Fibroblast of skin of scalp (primary cell): ENCODE measurements at places on chromosomes 5 and 9.

- DNase-seq = peak; percentile 58
Observed at GRCh38 chr5:119327018-119327417, 28.8 kb upstream of the TNFAIP8 start.

GRCh38 chr9:133855802-133856521 lies 117.8 kb upstream of the SARDH start:
- DNase-seq = peak; percentile 35

DNA sequence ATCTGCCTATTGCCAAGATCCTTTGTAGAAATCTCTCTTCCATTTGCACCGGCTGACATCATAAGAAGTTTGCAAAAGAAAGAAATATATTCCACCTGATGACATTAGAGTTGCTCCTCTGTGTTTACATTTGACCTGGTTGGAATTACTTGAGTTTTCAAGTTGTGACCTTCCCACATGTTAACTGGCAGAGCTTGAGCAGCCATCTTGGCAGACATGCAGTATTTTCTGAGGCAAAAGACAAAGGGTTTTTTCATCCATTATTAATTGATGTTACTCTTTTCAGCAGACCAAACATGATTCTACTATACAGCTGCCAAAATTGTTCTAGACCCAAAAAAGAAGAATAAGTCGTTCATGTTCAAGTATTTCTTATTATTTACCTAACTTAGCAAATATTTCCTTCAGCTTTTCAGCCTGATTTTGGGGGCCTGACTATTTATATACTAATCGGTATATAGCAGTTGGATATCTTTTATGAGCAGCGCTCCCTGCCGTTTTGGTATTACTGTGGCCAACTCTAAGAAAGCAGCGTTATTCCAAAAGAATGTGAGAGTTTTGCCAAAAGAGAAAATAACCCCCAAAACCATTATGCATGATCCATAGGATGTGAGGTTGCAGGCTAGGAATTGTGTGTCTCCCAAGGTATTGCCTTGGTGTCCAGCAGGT lies 212.9 kb downstream of the PBX3 start:
- DNase-seq = peak; percentile 38

DNA sequence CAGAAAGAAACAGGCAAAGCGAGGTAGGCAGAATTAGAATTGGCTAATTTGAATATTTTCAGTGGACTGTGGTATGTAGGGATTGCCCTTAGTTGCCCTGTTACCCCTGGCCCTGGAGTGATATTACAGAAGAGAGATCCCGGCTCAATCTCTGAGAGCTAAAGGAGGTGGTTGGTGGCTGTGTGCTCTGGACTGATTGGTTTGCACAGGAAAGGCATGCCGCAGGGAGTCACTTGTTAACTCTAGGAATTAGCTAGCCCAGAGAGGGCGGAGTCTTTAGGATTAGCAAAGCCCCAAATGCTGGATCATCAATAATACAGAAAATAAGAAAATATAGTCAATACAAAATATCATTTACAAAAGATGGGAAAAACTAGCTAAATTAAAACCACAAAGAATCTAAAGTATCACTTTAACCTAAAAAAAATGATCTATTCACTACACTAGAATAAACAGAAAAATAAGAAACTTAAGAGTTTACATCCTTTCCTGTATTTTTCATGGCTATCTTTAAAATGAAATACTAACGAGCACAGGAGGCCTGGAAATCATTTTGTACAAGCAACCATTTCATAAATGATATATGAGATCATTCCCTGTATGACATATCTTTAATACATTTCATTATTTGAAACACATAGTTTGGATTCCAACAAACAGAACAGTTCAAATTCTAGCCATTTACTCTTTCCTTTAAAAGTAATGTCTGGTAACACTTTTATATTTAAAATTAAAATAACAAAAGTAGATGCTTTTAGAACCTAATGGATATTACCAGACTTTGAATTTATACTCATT lies 71.1 kb downstream of the GNAQ start:
- DNase-seq = peak; percentile 57

GRCh38 chr5:169149317-169149716 lies 151.6 kb downstream of the SLIT3 start:
- DNase-seq = no peak

- DNase-seq = no peak
Observed at GRCh38 chr5:87245451-87245850, 22.2 kb upstream of the RASA1 start.

DNA sequence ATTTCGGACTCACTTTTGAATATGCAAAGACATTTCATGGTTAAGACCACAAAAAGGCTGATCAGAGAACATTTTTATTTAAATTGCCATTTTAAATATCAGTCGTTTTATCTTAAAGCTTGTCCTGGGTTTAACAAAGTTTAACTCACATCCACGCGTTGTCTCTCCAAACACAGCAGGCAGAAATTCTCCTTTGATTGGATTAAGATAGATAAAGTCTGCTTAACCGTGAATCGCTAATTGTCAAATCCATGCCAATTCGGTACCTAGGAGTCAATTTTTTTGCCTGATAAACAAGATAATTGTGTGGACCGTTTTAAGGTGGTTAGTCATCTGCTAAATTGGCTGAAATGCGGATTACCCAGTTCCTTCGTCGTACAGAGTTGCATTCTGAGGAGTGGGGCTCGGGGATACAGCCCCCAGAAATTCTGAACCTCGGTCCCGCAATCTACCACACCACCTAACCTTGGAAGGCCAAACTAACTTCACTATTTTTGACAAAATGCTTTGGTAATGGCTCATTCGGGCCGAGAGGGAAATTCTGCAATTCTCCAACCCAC lies 665 bp upstream of the BTF3 start:
- DNase-seq = no peak

DNA sequence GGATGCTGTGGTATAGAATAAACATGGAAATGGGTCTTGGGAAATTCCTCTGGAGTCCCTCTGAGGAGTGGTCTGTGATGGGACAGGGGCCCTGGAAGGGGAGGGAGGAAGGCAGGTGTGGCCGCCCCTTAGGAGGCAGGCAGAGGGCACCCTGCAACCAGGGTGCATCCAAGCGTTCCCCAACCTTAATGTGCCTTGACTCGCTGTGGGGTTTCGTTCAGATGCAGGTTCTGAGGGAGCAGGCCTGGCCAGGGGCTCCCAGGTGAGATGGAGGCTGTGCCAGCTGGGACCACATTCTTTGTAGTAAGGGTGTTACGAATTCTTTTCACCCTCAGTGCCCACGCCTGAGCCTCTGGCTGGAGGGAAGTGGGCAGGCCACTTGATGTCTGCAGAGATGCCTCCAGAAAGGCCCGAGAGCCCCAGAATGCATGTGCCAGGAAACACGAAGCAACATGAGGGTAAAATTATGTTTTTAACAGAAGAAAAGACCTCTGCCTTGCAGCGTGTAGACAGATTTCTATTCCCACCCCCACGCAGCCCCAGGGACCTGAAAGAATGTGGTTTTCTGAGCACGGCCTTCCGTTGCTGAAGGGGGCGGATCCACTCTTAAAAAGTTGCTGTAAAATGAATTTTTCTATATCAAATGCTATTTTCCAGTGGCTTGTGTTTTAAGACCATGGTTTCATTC lies 150.4 kb upstream of the IER5L start:
- peak; percentile 74 for DNase-seq

DNA sequence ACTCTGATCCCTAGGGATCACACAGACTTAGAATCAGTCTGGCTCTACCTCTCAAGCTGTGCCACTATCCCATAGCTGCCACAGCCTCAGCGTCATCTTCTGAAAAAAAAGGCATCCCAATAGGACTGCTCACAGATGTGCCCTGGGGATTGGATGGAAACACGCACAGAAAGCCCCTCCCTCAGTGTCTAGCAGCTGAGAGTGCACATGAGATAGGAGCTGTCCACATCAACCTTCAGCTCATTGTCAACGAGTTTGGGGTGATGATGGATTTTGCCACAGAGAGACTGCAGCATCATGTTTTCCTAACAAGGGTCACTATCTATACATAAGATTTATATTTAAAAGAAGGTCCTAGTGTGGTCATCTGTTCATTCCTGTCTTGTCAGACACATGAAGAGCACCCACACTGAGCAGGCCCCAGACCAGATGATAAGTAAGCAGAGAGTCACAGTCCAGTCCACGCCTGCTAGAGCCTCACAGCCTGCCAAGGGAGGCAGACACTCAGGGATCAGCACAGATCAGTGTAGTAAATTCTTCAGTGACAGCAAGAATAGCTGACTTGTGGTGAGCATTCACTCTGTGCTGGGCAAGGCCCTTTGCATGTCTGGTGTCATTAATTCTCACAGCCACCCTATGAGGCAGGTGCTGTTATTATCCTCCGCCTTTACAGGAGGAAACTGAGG lies 25.8 kb downstream of the AFAP1L1 start:
- DNase-seq = no peak

- DNase-seq = peak; percentile 69
Observed at GRCh38 chr9:16136961-16137360, 584.1 kb downstream of the CCDC171 start.

DNA sequence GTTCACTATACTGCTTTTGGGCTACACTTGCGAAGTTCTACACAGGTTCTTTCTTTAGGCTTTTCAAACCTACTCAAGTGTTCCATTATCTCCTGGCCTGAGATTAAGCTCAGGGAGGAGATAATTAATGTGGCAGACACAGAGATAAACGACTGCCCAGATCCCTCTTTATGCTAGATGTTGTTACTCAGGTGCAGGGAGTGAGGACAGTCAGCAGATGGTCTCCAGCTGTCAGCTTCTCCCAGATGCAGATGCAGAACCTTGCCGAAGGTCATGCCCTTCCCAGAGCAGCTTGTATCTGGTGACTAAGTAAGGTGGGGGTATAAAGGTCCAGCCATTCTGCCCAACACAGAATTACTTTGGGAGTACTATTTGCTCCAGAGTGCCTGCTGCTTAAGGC lies 166.2 kb downstream of the ZNF462 start:
- no peak for DNase-seq

- DNase-seq = no peak
Observed at GRCh38 chr9:89497257-89497963, 503 bp downstream of the SEMA4D start.

- DNase-seq = peak; percentile 57
Observed at GRCh38 chr5:72427488-72428437, 79.4 kb downstream of the ZNF366 start.

DNA sequence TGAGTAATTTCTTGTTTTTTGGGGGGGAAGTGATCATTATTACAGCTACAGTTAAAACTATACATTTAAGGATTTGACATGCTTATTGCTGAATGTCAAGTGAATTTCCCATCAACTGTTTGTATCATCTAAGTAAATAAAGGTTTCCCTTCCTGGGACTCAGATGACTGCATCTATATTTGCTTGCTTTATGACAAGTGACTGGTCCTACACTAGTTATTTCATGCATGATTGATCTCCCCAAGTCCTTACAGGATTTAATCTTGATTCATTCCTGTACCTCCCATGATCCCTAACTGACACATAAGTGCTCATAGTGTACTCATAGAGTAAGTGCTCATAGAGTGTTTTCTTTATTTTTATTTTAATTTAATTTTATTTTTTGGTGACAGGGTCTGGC lies 2.8 kb downstream of the TXNDC8 start:
- DNase-seq = no peak

DNA sequence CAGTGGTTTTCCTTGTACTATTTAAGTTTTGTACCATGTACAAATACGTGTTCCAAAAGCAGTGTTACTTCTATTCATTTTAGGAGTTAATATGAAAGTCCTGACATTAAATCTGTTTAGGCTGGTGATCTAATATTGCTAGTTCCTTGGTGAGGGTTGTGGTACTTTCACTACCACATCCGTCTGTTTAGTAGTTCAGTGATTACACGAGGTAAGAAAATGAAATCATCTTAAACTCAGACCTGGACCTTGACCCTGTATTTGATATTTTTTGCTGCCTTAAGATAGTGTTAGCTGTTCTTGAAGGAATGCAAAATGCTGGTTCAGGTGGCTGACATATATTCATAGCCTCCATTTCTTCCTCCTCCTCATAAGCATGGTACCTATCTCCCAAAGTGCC lies 50.3 kb downstream of the MTAP start:
- no peak for DNase-seq
